ENCODE measurements at places on chromosomes 2 and 18.
A peak's percentile ranks its signal among the peaks of the same experiment; 100 is the strongest.

DNA sequence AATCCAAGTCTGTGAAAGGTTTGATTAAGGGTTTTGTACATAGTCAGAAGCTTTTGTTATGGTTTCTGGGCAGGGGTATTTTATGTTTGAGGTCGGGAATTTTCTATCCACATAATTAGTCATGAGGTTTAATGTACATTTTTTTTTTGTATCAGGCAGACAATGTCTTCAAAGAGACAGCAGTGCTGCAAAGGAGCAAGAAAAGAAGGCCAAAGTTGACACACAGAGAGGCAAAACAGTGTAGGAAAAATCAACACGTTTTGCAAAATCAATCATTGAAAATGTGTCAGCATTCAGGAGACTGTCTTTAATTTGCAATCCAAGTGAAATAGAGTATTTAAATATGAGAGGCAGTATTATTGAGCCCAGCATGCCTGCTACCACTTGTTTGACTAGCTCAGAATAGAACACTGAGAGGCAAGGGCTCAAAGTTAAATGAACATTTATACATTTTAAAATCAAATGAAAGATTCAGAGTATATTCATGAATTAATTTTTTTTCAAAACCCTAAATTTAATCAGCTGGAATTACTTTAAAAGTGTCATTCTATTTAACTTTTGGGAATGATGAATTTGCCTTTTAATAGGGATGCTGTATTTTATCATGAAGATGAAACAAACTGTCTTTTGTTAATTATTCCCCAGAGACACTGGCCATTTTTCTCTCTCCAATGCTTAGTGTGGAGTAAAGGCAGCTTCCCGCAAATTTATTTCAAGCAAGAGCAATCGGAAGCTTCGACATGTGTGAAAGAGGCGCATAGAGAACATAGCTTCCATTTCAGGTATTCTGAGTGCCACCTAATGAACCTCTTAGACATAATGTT, 11.3 kb downstream of the VRK2 start:
- no peak for DNase-seq

DNA sequence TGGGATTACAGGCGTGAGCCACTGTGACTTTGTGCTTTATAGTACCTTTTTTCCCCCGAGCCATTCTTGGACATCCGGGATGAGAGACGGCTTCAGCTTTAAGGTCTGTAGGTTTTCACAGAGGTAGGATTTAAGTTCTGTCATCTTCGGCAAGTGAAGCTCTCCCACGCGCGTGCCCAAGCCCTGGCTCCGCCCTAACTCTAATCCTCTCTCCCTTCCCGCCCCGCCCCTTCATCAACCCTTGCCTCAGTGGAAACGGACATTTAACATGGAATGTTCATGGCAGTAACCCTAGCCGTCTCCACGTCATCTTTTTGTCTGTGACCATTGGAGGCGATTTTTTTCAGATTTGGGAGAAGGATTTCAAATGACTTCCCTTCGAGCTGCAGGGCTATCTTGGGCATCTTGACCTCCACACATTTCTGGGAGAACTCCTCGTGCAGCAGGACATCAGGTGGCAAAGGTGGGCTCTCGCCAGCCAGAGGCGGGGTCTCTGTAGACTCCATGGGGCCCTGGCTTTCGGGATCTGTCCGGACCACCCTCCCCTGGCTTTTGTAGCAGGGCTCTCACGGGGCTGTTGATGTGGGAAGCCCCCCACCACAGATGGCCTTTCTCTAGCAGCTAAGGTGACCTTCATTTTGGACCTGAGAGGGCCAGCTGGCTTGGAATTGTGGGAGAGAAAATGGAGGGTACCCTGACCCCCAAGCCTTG, 6.8 kb downstream of the COLEC11 start:
- DNase-seq = no peak

DNA sequence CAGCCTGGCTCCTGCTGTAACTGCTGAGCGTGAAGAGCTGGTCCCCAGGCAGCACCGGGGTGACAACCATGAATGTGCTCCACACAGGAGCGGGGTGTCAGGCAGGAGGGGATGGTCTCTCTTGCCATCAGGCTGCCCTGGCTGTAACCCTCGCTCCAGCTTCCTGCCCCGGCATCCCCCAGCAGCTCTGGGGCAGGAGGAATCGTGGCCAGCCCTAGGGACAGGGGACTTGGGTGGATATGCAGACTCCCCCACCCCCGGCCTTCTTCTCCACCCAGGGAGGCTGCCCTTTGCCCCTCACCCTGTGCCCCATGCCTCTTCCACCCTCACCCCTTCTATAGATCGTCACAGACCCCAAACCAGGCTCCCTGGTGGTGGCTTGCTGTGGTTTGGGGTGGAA, 69.4 kb upstream of the SMAD7 start:
- no peak for DNase-seq

DNA sequence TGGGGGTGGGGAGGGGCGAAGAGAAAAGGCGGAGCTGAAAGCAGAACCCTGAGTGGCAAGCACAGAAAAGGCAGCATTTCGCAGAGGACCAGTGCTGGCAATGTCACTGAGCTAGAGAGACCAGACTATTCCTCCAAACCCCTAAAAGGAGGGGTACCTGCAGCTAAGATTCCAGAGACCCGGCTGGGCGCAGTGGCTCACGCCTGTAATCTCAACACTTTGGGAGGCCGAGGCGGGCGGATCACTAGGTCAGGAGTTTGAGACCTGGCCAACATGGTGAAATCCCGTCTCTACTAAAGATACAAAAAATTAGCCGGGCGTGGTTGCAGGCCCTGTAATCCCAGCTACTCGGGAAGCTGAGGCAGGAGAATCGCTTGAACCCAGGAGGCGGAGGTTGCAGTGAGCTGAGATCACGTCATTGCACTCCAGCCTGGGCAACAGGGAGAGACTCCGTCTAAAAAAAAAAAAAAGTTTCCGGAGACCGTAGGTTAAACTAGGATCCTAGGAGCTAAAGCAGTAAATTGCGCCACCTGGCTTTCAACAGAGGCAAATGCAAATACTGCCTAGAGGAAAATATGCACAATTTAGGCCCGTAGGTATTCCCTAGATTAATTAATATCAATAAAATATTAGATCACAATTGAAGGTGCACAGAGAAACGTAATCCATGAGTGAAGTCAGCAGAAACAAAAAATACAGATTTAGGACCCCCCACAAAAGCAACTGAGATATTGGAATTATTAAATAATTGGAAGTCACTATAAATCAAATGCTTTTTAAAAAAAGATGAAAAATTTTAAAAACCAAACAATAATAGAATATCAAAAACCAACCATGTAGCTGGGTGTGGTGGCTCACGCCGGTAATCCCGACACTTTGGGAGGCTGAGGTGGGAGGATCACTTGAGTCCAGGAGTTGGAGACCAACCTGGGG, 4.9 kb downstream of the UCN start:
- peak; percentile 60 for DNase-seq

- peak; percentile 20 for DNase-seq
Observed at GRCh38 chr2:37232131-37232933, 874 bp downstream of the NDUFAF7 start.

DNA sequence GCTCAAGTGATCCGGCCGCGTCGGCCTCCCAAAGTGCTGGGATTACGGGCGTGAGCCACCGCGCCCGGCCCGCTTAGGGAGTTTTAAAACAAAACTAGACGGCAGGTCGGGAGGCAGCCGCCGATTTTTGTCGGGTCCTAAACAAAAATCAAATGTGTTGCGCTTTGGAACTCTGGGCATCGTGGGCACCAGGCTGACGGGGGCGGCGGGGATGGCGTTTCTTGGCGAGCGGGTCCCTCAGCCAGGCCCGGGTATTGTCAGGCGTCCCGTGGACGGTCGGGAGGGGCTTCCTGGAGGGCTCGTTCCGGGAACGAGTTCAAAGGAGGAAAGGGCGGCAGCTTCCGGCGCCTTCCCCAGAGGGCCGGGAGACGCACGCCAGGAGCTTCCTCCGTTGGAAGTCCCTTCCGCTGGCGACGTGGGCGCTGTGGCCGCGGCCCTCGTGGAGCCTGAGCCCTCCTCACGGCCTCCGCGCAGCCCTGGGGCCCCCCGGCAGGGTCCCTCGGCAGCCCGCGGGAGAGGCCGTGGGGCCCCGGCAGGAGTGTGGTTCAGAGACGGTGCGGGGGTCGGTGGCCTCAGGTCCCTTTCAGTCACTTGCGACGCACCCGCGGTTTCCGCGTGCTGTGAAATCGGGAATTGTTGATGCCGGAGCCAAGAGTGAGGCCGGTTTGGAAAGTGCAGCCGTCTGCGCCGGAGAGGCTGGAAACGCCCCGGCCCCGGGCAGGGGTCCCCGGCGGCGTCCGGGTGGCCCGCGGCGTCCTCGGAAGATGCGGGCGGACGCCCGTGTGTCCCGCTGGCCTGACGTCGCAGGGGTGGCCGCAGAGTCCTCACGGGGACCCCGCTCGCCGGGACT, 59.3 kb downstream of the EMILIN2 start:
- peak; percentile 59 for DNase-seq

- no peak for DNase-seq
Observed at GRCh38 chr2:234364661-234365060, 132.2 kb downstream of the ARL4C start.

GRCh38 chr2:224722770-224723169, 6.6 kb upstream of the CCDC195 start:
- no peak for DNase-seq

DNA sequence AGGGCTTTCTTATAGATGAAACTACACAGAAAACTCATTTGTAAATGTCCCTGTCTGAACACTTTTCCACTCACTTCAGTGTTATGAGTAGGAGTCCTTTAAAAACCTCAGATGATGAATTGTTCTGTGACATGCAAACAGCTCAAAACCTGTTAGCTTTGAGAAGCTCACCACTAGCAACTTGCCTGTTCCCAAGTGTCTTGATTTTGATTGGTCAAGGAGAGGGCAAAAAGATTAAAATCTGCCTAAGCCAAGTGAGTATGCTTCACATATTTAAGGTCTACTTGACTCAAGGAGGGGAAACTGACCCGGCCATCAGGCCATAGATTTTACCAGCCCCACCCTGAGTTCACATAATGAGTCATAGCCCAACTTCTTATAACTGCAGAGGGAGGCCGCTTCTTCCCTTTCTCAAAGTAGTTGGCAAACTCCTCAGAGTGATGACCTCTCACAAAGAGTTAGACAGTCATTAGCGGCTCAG, 45.2 kb upstream of the MEIS1 start:
- no peak for DNase-seq

- no peak for DNase-seq
Observed at GRCh38 chr2:241432824-241433448, 75.4 kb downstream of the STK25 start.

GRCh38 chr2:96822786-96823185, 6.7 kb downstream of the CNNM3 start:
- DNase-seq = no peak

DNA sequence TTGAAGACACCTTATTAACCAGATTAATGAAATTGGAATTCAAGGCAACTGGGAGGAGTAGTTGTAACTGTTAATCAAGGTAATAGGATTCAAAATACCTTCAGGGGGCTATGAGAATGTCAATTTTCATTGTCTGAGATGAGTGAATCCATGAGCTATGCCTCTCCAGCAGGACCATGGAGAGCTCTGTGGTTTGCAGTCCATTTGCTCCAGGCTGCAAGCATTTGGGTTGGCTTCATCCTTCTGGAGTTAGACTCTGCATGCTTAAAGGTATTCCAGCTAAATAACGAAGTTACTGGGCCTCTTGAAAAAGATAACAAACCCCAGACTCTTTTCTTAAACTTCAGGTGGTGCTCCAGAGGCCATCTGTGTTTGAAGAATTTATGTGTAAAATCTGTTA, 207.1 kb upstream of the SLC8A1 start:
- no peak for DNase-seq

DNA sequence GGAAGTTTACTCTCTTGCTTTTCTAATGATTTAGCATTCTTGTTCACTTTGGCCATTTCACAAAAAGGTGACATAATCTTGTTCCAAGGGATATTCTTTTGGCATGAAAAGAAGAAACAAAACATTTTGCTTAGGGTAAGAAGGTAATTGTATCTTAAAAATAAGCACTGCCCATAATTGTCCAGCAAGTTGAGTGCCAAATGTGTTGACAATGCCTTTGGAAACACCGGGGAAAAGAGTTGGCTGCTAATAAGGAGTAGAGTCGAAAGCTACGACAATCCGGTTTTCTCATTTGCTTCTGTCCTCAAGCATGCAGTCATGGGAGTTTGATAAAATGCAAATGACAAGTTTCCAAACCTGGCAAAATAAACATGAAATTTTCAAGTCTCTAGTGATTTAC, 27.3 kb downstream of the ITGAV start:
- no peak for DNase-seq

DNA sequence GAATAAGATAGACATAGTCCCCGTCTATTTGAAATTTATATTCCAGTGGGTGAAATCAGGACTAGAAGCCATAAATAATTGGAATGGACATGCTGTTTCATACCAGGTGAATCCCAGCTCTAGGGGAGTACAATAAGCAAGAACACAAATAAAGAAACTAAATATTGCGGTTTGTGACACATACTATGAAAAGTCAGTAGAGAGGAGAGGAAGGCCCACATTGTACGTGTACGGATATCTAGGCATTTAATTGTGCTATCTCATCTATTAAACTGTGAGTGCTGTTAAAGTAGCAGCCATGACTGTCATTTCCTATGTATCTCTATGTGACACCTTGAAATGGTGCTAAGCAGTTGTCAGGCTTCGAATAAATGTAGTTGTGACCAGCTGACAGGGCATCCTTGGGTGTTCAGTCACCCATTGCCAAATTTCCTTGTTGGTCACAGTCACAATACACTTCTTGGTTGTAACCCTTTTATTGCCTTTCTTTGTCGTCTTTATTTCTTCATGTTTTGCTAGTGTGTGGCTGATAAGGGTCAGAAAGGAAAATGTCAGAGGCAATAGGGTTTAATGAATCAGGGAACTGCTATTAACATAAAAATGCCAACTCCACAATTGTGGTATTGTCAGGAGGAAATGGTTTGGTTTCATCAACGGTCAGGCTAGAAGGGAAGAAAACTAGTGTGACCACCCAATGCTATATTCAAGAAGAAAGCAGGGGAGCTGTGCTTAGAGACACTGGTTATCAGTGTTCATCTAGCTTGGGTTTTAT, 31.5 kb downstream of the CPO start:
- no peak for DNase-seq

DNA sequence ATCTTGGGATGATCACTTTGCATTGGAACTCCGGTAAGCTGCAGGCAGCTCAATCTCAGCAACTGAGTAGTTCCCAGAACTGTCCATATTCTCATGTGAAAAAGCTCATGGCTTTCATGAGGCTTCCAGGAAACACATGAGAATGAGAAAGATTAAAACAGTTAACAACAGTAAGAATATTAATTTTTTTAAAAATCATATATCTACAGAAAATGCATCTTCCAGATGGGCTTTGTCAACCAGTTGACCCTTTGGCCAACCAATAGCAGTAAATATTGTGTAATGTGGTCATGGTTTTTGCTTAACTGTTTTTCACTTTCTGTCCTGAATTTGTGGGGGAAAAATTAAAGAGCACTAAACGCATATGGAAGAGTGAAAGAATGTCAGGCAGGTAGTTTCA, 131.2 kb upstream of the CCDC195 start:
- DNase-seq = no peak

DNA sequence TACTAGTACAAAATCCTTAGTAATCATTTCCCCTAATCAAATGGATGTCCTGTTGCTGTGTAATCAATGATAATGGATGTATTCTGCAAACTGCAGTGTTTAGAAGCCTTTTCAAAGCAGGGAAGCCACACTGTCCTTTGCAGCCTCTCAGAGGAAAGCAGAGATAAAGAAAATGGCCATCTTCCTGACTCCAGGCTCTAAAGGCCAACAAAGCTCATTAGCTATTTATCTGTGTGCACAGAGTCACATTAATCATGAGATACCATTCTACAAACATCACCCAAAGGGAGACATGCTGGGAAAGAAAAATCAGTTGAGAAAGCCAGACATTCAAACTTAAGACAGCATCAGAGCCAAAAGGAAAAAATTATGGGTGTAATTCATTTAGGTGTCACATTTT, 165.0 kb downstream of the RAD51AP2 start:
- no peak for DNase-seq

GRCh38 chr2:193841384-193842150, 1646.8 kb upstream of the TMEFF2 start:
- DNase-seq = no peak

Measured in GM19239 (cell line).